ENCODE measurements at places on chromosomes 16 and 17. TPM values are rescaled to one million over a fixed set of nuclear protein-coding genes. Genes with fewer than 3 reads are reported as not detected.

GRCh38 chr16:65500007-65500406, 378.1 kb upstream of the CDH11 start:
- DNase-seq, result no peak

GRCh38 chr16:64947651-64948050, 174.2 kb downstream of the CDH11 start:
- no peak for DNase-seq

DNA sequence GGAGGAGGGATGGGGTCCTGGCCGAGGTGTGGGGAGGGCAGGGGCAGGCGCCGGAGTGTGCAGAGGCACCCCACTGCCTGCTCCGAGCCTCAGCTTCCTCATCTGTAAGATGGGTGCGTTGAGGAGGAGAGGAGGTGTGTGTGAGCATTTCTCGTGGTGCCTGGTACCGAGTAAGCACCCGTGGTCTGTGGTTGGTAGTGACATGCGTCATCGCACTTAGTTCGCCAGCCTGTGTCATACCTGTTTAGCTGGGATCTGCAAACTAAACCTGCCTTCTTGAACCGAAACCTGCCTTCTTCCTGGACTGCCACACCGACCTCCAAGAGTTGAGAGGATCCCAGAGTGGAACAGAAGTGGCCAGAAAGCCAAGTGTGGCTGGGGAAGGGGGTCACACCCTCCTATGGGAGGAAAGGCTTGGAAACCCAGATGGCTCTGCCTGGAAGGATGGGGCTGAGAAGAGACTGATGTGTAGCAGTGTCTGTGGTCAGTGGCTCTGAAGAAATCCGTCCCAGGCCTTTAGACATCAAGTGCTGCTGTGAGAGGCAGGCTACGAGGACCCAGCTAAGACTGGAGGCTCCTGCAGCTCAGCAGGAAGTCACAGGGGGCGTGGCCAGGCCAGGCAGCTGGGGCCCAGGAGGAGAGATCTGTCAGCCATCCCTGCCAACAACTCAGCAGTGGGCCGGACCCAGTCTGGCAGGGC, 162.6 kb upstream of the PLCG2 start:
- DNase-seq, result peak; percentile 59

- no peak for DNase-seq
Measured at GRCh38 chr16:57066625-57067024, 25.8 kb upstream of the CPNE2 start.

GRCh38 chr17:75031972-75032719, 14.6 kb downstream of the ATP5PD start:
- peak; percentile 88 for DNase-seq

CRAMP1 gene
- polyA plus RNA-seq, result 11.2 TPM

ATP1B2 gene
- 15.3 TPM for polyA plus RNA-seq

Measured in ovary (tissue), 10 donors.